Hematopoietic multipotent progenitor cell (in vitro differentiated cells): ENCODE measurements at places on chromosomes 2 and 18. TPM values are rescaled to one million over a fixed set of nuclear protein-coding genes. Genes with fewer than 3 reads are reported as not detected.

Gene COBLL1
- total RNA-seq: 10.2 TPM

Gene HES6
- 3.5 TPM for total RNA-seq

Gene STPG4
- not detected for total RNA-seq

Gene SCN7A
- under 0.01 TPM for total RNA-seq

Gene LYG2
- not detected for total RNA-seq

Gene AMER3
- under 0.01 TPM for total RNA-seq

Gene SULT1C2
- total RNA-seq: under 0.01 TPM

Gene POTEJ
- total RNA-seq: under 0.01 TPM
